ENCODE measurements at places on chromosomes 1 and 21.
A peak's percentile ranks its signal among the peaks of the same experiment; 100 is the strongest.

DNA sequence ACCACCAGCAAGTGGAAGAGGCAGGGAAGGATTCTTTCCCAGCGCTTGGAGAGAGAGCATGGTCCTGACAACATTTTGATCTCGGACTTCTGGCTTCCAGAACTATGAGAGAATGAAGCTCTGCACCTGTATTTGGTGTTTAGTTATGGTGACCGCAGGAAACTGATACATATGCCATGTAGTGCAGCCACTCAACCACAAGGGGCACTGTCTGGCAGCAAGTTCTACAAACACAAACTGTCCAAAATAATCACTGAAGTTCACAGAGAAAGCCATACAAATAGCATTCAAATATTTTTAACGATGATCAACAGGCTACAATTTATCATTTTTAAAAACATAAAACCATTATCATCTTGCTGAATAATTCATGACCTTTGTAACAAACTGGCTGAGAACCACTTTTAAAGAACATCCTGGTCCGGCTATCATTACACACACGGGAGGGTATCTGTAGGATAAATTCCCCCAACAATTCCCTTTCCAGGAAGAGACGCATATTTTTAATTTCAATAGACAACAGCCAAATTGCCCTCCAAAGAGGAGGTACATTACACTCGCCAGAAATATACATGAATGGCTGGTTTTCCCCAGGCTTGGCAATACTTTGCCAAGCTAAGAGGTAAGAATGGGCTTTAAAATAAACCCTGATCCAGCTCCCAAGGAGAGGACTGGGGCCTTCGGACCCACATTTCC is 9.2 kb upstream of the CBR3 start:
- peak; percentile 54 for DNase-seq

- peak; percentile 71 for DNase-seq
Measured at GRCh38 chr1:169630006-169630405, at the start of gene SELP. SELP (minus strand) TSS chr1:169630124; CDS start chr1:169630074, 50 bp downstream.

DNA sequence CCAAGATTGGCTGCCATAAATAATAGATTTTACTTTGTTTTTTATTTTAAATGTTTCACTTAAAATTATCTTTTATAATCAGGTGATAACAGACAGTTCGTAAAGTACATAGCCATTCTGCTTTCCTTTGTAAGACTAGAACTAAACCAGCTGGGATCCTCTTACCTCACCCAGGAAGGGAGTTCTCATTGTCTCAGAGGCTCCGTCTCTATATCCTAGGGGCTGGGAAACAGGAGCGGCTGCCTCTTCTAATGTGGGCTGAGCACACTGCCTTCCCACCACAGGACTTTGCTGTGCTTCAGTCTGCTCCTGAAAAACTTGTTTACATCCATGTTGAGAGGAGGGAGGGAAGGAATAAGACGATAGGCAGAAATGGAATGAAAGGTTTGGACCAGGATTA is 45.6 kb upstream of the PGD start:
- DNase-seq: no peak

DNA sequence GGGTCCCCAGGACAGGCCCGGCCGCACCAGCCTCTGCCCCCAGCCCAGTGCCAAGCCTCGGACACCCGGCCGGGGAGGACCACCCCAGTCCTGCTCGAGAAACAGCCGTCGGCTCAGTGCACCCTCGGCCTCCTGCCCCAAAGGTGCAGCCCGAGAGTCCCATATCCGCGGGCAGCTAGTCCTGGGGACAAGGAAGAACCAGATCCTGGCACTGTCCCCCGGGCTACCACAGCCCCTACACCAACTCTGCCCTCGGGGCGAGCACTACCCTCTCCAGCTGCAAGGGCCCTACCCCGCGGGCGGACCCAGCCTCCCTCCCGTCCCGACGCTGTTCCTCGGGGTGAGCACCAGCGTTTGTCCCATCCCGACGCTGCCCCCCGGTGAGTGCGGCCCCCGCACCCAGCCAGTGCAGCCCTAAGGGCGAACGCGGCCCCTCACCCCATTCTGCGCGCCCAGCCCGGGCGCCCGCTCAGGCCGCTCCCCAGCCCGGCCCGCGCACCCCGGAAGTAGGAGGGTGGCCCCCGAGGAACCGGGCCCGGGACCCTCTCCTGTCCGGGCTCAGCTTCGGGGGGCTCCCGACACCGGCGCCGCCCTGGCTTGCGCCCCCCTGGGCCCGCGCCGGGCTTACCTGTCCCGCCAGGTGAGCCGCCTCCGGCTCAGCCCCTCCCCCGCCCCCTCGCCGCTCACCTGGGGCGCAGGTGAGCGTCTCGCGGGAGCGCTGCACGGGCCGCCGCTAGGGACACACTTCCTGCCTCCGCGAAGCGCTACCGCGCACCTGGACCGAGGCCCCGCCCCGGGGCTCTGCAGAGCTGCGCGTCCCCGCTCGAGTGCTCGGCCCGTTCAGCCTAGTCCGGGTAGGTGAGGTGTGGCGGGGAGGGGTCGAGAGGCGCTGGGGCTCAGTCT is at the start of gene KDF1:
Gene KDF1, minus strand, starts transcription at position 747 of the 903 bp plus-strand sequence. CDS start 8,088 bp downstream, outside the sequence.
- DNase-seq: no peak

DNA sequence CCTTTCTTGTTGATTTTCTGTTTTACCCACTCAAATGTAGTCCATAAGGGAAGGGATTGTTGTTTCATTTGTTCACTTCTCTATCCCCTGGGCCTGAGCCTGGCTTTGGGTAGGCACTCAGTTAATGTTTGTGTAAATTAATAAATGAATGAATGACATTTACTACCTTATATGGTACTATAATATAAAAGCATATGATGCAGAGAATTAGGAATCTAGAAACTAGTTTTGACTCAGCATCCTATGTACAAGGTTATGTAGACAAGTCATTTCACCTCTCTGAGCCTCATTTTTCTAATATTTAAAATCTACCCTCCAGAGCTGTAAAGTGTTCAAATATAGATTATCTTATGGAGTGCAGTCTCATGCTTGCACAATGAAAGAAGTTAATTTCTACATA is 68.9 kb upstream of the S1PR1 start:
- no peak for DNase-seq

- no peak for DNase-seq
Measured at GRCh38 chr1:204799630-204800029, 71.0 kb upstream of the NFASC start.
